ENCODE measurements at places on chromosomes 5 and 9.

GRCh38 chr9:136222906-136223285 lies 18.0 kb upstream of the LHX3 start:
- DNase-seq, result no peak

DNA sequence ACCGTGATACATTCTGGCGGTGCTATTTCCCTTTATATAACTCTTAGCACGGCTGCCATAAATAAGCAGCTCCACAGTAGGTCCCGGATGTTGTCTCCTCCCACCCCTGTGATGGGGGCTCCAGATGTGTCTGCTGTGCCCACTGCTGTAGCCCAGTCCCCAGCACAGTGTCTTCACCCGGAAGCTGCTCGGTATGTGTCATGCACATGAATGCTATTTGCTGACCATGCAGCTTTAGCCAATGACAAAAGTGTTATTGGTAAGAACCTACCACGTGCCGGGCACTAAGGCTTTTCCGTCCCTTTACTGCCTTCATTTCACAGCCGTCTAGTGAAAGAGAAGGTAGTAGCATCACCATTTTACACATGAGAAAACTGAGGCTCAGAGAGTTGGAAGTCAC lies 20.2 kb downstream of the HRH2 start:
- DNase-seq, result no peak

GRCh38 chr9:20563917-20564316 lies 58.4 kb downstream of the MLLT3 start:
- DNase-seq, result no peak

GRCh38 chr5:75928992-75929391 lies 154.2 kb upstream of the SV2C start:
- no peak for DNase-seq

- no peak for DNase-seq
Measured at GRCh38 chr5:883475-884181, 9.0 kb downstream of the BRD9 start.

DNA sequence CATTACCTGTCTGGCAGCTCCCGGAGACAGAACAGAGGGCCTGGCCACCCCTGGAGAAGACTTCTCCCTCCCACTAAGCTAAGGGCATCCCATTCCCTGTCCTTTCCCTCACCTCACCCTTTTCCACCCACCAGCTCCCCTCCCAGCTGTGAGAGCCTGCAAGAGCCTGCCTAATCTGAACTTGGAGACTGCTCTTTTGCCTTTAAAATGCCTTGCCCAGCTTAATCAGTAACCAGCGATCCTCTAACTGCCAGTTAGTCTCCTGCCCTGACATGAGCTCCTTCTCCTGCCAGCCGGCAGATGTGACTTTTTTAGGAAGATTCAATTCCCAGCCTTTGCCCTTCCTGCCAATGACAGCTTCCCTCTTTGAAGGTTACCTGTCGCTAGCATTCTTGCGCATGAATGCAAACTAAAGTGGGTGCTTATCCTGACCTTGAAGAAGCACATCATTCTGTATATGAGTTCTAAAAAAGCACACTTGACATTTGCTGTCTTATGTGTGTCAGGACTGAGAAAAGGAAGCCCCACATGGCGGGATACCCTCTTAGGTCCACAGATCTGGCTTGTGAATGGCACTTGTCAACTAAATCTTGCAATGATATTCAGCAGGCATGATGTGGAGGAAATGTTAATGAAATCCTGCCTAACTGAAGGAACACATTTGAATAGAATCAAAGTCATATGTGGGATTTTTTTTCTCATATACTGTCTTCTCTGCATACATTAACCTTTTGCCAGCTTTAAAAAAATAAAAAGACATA lies 411.2 kb upstream of the SLC30A5 start:
- DNase-seq, result no peak

DNA sequence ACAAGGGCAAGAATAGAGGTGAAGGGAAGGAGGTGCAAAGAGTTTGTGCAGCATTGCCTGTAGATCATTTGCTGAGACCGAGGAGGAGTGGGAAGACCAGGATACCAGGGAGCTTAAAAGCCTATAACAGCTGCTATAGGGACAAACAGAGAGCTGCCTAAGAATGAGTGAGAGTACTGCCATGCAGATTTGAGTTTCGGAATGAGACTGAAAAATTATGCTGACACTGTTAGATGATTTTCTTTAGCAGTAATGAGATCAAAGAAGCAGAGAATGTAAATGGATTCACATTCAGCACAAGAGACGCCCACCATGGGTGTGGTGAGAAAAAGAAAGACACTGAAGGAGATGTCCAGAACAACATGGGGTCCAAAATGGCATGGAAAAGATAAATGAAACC lies 69.7 kb downstream of the EPB41L4A start:
- DNase-seq, result no peak

GRCh38 chr5:175092691-175093090 lies 351.3 kb downstream of the DRD1 start:
- no peak for DNase-seq

GRCh38 chr5:108101821-108102220 lies 280.1 kb downstream of the FBXL17 start:
- no peak for DNase-seq

DNA sequence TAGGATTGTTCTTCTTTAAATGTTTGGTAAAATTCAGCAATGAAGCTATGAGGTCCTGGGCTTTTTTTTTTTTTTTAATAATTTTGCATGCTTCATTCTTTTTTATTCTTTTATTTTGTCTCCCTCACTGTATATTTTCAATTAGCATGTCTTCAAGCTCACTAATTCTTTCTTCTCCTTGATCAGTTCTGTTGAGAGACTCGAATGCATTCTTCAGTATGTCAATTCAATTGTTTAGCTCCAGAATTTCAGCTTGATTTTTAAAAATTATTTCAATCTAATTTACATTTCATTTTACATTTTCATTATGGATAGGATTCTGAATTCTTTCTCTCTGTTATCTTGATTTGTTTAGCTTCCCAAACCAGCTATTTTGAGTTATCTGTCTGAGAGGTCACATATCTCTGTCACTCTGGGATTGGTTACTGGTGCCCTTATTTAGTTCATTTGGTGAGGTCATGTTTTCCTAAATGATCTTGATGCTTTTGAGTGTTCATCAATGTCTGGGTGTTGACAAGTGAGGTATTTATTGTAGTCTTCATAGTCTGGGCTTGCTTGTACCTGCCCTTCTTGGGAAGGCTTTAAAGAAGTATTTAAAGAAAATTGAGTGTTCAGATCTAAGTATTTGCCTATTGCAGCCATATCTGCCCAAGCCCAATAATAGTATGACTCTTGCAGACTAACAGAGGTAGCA lies 9.1 kb downstream of the LURAP1L start:
- no peak for DNase-seq

- peak; percentile 28 for DNase-seq
Measured at GRCh38 chr5:124824637-124825158, 78.3 kb upstream of the ZNF608 start.

DNA sequence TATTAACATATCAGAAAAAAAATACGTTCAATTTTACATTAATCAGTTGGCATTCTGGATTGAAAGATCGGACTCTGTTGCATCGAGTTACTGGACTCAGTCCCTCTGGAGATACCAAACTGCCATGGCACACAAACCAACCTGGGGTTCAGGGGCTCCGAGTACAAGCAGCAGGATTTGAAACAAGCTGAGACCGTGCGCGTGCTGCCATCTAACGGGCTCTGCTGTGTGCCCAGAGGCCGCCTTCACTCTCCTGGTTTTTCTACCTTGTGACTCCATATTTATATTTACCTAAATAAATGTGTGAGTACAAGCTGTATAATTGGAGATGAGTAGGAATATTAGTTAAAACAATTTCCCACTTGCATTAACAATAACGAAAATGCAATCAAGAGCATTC lies 48.2 kb downstream of the ANXA1 start:
- peak; percentile 13 for DNase-seq

- DNase-seq, result no peak
Measured at GRCh38 chr5:82561797-82562196, 283.6 kb upstream of the RPS23 start.

- no peak for DNase-seq
Measured at GRCh38 chr9:8420416-8420815, 620.8 kb upstream of the DMAC1 start.

GRCh38 chr9:136658849-136659535 lies 3.7 kb upstream of the EGFL7 start:
- no peak for DNase-seq

DNA sequence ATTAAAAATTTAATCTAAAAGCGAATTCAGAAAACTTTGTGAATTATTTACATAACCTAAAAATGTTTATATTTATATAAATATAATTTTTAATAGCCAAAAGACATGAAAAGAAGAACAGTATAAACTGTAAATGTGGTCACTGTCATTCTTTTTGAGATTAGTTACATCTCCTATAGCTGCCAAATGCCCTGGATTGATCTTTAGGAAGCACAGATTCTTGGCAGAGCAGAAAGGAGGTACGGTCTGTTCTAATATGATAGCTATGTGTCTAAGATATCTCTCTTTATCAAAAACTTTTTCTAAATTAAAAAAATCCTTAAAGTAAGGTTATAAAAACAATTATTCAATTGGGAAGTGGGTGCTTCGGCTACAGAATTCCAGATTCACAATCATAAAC lies 151.0 kb downstream of the LPAR1 start:
- no peak for DNase-seq

GRCh38 chr9:96169484-96169883 lies 132.5 kb downstream of the HSD17B3 start:
- peak; percentile 50 for DNase-seq

DNA sequence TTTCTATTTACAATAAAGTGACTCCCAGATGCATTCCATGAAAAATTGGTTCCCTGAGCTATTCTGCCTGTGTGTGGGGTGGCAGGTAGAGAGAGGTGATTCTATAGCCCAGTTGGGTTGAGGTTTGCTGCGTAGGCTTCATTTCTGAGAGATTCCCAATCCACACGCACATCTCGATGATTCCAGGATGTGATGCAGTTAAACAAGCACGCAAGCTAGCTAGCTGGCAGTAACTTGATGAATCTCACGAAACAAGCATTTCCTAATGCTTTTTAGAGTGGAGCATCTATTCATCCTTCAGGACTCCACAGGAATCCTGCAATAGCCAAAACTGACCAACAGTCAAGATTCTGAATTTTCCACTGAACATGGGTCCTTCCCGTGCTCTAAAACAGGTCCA lies 43.8 kb upstream of the CER1 start:
- DNase-seq, result peak; percentile 23

DNA sequence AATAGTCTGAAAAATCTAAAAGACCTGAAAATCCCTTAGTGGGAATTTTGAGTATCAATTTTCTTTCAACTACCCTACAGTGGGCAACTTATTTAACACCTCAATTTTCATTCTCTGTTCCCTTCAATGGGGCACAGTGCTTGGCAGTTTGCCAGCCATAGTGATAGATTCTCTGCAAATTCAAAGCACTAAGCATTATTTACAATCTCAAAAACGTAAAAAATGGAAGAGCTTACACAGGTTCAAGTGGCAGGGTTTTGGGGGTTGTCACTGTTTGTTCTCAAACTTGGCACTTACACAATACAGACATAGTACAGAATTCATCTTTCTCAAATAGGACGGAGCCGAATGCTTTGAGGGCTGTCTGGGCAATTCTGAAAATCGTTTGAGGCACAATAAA lies 515.0 kb downstream of the EFNA5 start:
- no peak for DNase-seq

DNA sequence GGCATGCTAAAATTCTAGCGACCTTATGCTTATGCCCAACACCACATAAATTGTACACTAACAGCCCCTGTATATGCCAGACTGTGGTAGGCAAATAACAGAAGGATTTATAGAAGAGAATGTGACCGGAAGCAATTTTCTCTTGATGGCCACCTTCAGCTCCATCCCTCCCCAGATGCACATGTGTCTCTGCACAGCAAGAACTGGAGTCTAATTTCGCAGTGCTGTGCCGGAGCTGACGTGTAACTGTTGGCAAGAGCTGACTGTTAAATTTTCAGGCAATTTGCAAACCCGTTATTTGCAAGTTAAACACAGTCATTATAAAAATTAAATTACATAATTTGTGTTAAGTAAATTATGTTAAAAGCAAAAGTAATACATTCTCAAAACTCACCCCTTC lies 48.4 kb downstream of the PCA3 start:
- no peak for DNase-seq

DNA sequence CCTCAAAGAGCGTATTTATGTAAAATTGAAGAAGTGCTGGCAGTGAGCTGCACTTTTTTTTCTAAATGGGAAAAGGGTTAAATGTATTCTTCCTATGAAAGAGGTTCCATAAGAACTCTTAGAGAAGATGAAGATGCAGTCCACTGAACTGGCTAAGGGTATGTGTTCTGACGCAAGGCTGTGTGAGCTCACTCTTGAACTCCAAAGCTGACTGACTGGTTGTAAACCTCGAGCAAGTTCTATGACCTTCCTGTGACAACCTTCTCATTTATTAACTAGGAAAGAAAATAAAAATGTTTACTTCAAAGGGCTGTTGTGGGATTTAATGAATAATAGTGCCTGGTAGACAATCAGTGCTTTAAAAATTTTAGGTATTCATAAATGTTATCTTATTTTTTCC lies 46.7 kb downstream of the POC5 start:
- no peak for DNase-seq

DNA sequence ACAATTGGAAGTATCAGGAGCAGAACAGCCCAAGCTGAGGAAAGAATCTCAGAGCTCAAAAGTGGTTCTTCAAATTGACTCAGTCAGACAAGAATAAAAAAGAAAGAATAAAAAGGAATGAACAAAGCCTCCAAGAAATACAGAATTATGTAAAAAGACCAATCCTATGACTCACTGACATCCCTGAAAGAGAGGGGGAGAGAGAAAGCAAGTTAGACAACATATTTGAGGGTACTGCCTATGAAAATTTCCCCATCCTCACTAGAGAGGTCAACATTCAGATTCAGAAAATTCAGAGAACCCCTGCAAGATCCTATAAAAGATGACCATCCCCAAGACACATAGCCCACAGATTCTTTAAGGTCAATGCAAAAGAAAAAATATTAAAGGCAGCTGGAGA lies 173.2 kb downstream of the ALDH1A1 start:
- DNase-seq, result no peak

- no peak for DNase-seq
Measured at GRCh38 chr5:72480841-72481240, 26.4 kb downstream of the ZNF366 start.

Measured in ELR (cell line).